ENCODE measurements at places on chromosomes 7 and 10.

GRCh38 chr10:6977398-6978186 is 397.5 kb upstream of the PRKCQ start:
- H3K4me1 ChIP-seq, result peaks cover 26% of the 10 kb centered on the region
- H3K4me3 ChIP-seq, result no peak overlapping the region
- H3K27ac ChIP-seq, result no peak overlapping the region
- no peaks in the 10 kb centered on the region for H3K36me3 ChIP-seq
- DNase-seq, result no peak

GRCh38 chr7:68697796-68698280 is 900.4 kb upstream of the AUTS2 start:
- H3K27me3 ChIP-seq, result no peaks in the 10 kb centered on the region
- H3K36me3 ChIP-seq, result peaks cover 2% of the 10 kb centered on the region
- no peaks in the 10 kb centered on the region for H3K4me1 ChIP-seq
- no peak overlapping the region for H3K27ac ChIP-seq
- no peak overlapping the region for H3K4me3 ChIP-seq
- DNase-seq, result no peak

- no peak overlapping the region for H3K27ac ChIP-seq
- H3K36me3 ChIP-seq, result peaks cover 12% of the 10 kb centered on the region
- H3K4me1 ChIP-seq, result peaks cover 5% of the 10 kb centered on the region
- H3K4me3 ChIP-seq, result no peak overlapping the region
Measured at GRCh38 chr7:7595451-7595850, 28.8 kb downstream of the MIOS start.

GRCh38 chr10:98394851-98395440 is 20.0 kb downstream of the PYROXD2 start:
- no peaks in the 10 kb centered on the region for H3K27me3 ChIP-seq
- H3K4me3 ChIP-seq, result no peak overlapping the region
- peaks cover 2% of the 10 kb centered on the region for H3K36me3 ChIP-seq
- H3K27ac ChIP-seq, result peak overlapping the region; percentile 30
- H3K4me1 ChIP-seq, result peaks cover 54% of the 10 kb centered on the region
- DNase-seq, result no peak

DNA sequence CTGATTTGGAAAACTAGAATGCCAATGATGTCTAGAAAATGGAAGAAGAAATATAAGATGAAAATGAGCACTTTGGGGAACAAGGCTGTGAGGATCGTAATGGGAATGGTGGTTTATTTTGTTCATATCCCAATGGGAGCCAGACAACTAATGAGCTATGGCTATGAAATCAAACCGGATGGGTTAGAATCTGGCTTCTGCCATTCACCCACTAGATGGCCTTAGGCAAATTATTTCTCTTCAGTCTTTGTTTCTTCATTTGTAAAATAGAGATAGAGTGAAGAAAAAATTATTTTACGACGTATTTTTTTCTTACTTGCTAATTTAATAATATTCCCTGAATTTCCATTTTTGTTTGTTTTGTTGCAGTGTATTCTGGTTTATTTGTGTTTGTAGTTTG is 572.1 kb upstream of the IGFBP3 start:
- H3K4me3 ChIP-seq, result no peak overlapping the region
- no peak overlapping the region for H3K27ac ChIP-seq
- H3K36me3 ChIP-seq, result no peaks in the 10 kb centered on the region
- H3K4me1 ChIP-seq, result no peaks in the 10 kb centered on the region
- no peak for DNase-seq
- H3K27me3 ChIP-seq, result no peaks in the 10 kb centered on the region

DNA sequence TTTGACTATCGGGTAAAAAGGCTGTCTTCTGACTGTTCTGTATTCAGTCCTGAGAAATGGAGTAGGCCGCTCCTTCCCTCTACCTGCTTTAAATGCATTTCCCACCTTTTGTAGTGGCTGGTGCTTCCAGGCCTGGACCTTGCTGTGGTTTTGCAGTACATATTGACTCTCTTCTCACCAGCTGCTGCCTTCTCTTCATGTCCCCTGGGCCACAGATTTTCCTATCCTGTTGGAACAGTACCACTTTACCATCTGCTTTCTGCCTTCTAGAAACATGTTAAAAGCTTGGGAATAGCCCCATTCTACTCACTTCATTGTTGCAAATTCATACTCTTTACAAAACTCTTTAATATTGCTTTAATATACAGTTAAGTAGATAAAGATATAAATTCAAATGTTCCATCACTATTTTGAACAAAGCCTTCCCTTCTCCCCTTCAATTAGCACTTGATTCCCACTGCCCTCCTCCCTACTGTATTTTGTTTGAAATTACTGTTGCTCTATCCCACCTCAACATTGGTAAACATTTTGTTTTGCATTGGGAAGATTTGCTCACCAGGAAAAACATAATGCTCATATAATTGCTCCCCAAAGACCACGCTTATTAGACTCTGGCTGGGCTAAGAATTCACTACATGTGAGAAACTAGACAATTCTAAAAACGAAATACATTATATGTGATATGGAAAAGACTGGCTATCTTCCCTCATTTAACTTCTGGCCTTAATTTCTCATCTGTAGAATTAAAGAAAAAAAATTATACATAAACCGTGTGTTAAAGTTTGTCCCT is 17.3 kb upstream of the SEMA3C start:
- H3K27me3 ChIP-seq, result no peaks in the 10 kb centered on the region
- no peaks in the 10 kb centered on the region for H3K36me3 ChIP-seq
- no peak for DNase-seq
- H3K4me1 ChIP-seq, result no peaks in the 10 kb centered on the region

DNA sequence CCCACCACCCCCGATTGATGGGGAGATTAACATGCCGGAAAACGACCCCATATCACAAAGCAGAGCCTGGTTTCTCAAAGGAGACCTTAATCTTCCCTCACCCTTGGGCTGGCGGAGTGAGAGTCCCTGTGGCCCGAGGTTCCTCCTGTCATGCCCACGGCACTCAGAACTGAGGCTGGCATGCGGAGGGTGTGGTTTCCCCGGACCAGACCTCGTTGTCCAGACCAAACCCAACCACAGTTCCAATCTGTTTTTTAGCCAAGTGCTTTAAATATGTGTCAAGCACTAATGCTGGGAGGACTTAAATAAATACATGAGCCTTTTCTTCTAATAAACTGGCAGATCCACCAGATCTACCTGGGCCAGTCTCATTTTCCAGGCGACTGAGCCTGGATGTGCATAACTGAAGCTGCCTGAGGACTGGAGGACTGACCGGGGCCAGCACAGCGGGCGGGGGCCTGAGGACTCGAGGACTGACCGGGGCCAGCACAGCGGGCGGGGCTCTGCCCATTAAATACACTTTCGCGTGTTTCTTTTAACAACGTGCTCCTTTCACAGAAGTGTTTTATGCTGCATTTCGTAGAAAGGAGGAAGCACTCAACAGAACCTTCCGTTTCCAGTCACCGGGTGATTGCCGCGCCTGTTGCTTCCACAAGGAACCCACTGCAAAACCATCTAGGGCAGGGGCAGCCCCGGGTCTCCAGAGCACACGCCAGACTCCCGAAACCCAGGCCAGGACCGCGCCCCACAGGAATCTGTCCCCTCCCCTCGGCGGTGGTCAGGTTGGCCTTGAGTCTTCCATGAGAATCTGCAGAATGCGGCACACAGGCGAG is 334.6 kb downstream of the PTPRN2 start:
- H3K27me3 ChIP-seq, result no peaks in the 10 kb centered on the region
- H3K36me3 ChIP-seq, result no peaks in the 10 kb centered on the region
- H3K4me3 ChIP-seq, result no peak overlapping the region
- no peak for DNase-seq
- H3K27ac ChIP-seq, result no peak overlapping the region
- H3K4me1 ChIP-seq, result no peaks in the 10 kb centered on the region

GRCh38 chr10:85139124-85139523 is 810.7 kb downstream of the CCSER2 start:
- no peak overlapping the region for H3K4me3 ChIP-seq
- H3K4me1 ChIP-seq, result no peaks in the 10 kb centered on the region
- no peak overlapping the region for H3K27ac ChIP-seq
- H3K27me3 ChIP-seq, result no peaks in the 10 kb centered on the region

- H3K4me1 ChIP-seq, result no peaks in the 10 kb centered on the region
- no peak for DNase-seq
- no peak overlapping the region for H3K4me3 ChIP-seq
- peaks cover 3% of the 10 kb centered on the region for H3K36me3 ChIP-seq
- H3K27me3 ChIP-seq, result peaks cover 27% of the 10 kb centered on the region
Measured at GRCh38 chr10:77505431-77506334, 131.9 kb downstream of the KCNMA1 start.

DNA sequence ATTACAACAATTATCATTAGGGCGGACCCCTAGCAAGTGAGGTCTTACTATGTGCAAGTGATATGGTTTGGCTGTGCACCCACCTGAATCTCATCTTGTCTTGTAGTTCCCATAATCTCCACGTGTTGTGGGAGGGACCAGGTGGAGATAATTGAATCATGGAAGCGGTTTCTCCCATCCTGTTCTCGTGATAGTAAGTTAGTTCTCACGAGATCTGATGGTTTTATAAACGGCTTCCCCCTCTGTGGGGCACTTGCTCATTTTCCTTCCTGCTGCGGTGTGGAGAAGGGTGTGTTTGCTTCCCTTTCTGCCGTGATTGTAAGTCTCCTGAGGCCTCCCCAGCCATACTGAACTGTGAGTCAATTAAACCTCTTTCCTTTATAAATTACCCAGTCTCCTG is 96.1 kb upstream of the CDK6 start:
- no peak for DNase-seq
- no peaks in the 10 kb centered on the region for H3K4me1 ChIP-seq
- H3K27ac ChIP-seq, result no peak overlapping the region
- H3K36me3 ChIP-seq, result peaks cover 2% of the 10 kb centered on the region
- H3K27me3 ChIP-seq, result peaks cover 3% of the 10 kb centered on the region

DNA sequence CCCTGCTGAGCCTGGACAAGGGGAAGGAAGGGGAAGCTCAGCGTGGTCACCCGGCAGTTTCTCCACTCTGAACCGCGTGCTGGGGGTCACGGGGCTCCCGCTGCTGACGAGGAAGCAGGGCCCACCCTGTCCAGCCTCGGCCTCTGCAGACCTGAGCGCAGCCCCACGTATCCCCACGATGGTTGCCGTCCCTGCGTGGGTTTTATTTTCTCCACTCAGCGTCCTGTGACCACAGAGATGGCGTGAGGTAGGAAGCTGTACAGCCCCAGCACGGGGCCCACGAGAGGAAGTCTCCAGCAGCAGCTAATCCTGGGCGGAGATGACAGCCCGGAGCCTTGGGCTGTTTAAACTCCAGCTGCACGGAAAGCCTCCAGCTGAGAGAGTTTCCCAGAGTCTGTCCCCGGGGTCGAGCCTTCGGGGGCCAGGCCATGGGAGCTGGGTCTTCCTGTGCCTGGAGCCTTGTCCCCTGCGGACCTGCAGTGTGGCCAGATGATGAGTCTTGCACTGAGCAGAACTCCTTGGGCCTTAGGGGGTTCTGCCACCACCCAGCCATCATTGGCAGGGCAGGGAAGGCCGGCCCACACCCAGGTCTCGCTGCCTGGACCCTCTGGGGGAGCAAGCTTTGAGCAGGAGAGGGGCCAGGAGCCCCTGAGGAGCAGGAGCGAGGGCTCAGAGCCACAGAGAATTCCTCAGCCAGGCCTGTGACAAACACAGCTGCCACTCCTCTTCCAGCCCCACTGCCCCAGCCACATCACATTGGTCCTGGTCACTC is 72.8 kb upstream of the FAM20C start:
- no peak overlapping the region for H3K27ac ChIP-seq
- no peak for DNase-seq
- no peak overlapping the region for H3K4me3 ChIP-seq
- no peaks in the 10 kb centered on the region for H3K4me1 ChIP-seq
- peaks cover 50% of the 10 kb centered on the region for H3K27me3 ChIP-seq
- H3K36me3 ChIP-seq, result peaks cover 3% of the 10 kb centered on the region

GRCh38 chr7:117837841-117838240 is 35.4 kb downstream of the CTTNBP2 start:
- no peaks in the 10 kb centered on the region for H3K36me3 ChIP-seq
- H3K27ac ChIP-seq, result no peak overlapping the region
- DNase-seq, result no peak
- H3K4me3 ChIP-seq, result no peak overlapping the region
- H3K4me1 ChIP-seq, result no peaks in the 10 kb centered on the region

GRCh38 chr10:81903472-81903871 is 28.5 kb downstream of the NRG3 start:
- no peak overlapping the region for H3K27ac ChIP-seq
- H3K4me3 ChIP-seq, result no peak overlapping the region
- no peaks in the 10 kb centered on the region for H3K27me3 ChIP-seq

DNA sequence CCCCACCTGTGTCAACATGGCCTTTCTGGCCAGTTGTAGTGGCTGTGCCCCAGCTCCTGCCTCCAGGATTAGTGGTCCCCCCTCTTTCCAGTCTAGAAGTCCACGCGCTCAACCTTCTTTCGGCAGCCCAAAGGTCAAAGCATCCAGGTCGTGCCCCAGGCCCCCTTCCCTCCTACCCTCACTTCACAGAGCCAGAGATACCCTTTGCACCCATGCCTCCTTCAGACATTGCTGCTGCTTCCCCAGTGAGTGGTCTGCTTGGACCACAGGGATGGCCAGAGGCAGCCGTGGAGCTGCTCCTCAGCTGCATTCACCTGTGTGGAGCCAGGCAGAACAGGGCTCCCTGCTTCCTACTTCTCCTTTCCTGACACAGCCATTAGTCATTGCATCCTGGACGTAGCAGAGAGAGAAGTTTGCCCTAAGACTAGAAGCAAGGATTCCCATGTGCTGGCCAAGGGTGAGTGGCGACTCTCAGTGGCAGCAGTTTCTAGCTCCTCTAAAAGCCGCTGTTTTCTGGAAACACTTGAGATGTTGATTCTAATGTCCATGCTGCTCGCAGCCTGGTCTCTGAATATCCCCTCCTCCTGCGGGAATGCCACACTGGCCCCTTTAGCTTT is 243.1 kb upstream of the SHH start:
- H3K36me3 ChIP-seq, result no peaks in the 10 kb centered on the region
- H3K27me3 ChIP-seq, result peaks cover 8% of the 10 kb centered on the region
- no peak overlapping the region for H3K4me3 ChIP-seq
- H3K27ac ChIP-seq, result no peak overlapping the region
- DNase-seq, result no peak

GRCh38 chr10:16904049-16904448 is 86.8 kb upstream of the RSU1 start:
- DNase-seq, result no peak
- H3K27me3 ChIP-seq, result no peaks in the 10 kb centered on the region
- H3K4me3 ChIP-seq, result no peak overlapping the region
- peaks cover 3% of the 10 kb centered on the region for H3K36me3 ChIP-seq

DNA sequence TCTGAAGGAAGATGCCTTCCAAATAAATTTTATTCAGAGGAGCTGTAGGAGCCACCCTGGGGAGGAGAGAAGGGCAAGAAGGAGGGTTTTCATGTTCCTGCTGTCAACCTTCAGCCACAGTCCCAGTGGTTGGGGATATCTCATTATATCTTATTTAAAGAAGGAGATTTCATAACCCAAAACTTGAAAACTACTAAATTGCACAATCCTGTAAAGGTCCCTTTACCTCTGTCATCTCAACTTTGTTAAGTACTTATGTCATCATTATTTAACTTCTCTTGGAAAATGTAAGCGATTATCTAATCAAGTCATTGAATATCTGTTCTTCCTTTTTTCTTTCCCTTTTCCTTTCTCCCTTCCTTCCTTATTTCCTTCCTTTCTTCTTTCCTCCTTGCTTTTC is 794.5 kb upstream of the IGFBP3 start:
- no peak overlapping the region for H3K27ac ChIP-seq
- no peaks in the 10 kb centered on the region for H3K36me3 ChIP-seq

DNA sequence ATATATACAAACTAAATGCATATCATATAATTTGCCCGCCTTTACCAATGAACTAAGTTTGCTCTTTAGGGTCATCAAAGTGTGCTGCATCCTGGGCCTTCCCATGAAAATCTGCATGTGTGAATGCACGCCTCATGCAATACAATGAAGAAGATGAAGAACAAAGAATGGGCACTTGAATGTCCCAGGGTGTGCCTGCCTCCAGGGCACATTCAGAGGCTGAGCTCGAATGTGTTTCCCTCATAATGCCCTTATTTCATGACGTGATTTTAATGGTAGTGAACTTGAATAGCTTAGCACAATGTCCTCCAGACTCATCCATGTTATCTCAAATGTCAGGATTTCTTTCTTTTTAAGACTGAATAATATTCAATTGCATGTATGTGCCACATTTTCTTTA is 824.9 kb downstream of the TNS3 start:
- H3K27ac ChIP-seq, result no peak overlapping the region
- no peak overlapping the region for H3K4me3 ChIP-seq
- H3K36me3 ChIP-seq, result no peaks in the 10 kb centered on the region
